Fibroblast of lung (primary cell): ENCODE measurements at places on chromosomes 16 and 17.
A peak's percentile ranks its signal among the peaks of the same experiment; 100 is the strongest.

DNA sequence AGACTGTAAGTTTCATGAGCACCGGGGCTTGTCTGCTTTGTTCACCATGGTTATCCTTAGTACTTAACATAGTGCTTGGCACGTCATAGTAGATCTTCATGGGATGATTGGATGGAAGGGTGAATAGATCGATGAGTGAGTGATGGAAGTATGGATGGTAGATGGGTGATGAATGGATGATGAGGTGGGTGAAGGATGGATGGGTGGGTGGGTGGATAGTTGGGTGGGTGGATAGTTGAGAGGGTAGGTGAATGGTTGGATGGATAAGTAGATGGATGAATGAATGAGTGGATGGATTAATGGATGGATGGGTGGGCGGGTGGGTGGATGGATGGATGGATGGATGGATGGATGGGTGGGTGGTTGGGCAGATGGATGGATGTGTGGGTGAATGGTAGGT is 133.2 kb upstream of the PLCG2 start:
- DNase-seq: no peak
- no peak overlapping the region for H3K27ac ChIP-seq
- no peak overlapping the region for H3K4me3 ChIP-seq

DNA sequence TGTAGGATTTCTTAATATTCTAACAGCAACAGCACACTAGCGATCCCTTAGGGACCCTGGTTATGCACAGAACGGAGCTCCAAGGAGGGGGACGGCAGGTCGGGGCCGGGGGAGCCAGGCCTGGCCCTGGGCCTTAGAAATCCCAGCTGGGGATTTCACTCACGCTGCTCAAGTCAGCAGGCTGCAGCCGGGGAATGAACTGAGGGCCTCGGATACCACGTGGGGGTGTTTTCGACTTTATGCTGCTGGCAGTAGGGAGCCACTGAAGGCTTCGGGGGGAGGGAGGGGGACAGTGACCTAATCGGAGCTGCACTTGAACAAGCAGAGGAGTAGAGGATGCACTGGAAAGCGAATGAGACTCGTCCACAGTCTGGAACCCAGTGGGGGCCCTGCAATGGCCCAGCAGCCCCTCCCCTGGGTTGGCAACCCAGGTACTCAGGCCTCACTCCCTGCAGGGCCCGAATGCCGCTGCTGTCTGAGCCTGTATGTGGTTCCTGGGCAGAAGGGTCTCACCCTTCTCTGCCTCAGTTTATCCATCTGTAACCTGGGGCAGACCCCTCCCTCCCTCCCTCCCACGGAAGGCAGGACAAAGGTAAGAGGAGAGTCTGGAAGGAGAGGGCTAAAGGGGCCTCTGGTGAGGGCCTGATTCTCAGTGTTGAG is 53.7 kb downstream of the RPH3AL start:
- H3K27ac ChIP-seq: no peak overlapping the region
- no peaks in the 10 kb centered on the region for H3K36me3 ChIP-seq
- H3K4me3 ChIP-seq: no peak overlapping the region
- no peaks in the 10 kb centered on the region for H3K4me1 ChIP-seq
- no peak for DNase-seq
- peaks cover 3% of the 10 kb centered on the region for H3K27me3 ChIP-seq

- no peaks in the 10 kb centered on the region for H3K27me3 ChIP-seq
- peak; percentile 52 for DNase-seq
- H3K27ac ChIP-seq: no peak overlapping the region
- no peak overlapping the region for H3K4me3 ChIP-seq
Measured at GRCh38 chr16:27792486-27793248, 242.7 kb downstream of the KATNIP start.

DNA sequence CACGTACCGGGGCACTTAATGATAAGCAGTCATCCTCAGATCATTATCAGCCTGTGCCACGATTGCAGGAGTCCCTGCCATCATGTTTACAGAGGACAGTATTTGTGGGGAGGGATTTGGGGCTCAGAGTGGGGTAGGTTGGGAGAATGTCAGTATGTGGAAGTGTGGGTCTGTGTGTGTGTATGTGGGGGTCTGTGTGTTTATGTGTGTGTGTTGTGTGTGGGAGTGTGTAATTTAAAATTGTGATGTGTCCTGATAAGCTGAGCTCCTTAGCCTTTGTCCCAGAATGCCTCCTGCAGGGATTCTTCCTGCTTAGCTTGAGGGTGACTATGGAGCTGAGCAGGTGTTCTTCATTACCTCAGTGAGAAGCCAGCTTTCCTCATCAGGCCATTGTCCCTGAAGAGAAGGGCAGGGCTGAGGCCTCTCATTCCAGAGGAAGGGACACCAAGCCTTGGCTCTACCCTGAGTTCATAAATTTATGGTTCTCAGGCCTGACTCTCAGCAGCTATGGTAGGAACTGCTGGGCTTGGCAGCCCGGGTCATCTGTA is 13.5 kb upstream of the EFCAB13 start:
- no peak overlapping the region for H3K27ac ChIP-seq
- H3K4me3 ChIP-seq: no peak overlapping the region
- no peak for DNase-seq
- H3K36me3 ChIP-seq: no peaks in the 10 kb centered on the region
- no peaks in the 10 kb centered on the region for H3K27me3 ChIP-seq

DNA sequence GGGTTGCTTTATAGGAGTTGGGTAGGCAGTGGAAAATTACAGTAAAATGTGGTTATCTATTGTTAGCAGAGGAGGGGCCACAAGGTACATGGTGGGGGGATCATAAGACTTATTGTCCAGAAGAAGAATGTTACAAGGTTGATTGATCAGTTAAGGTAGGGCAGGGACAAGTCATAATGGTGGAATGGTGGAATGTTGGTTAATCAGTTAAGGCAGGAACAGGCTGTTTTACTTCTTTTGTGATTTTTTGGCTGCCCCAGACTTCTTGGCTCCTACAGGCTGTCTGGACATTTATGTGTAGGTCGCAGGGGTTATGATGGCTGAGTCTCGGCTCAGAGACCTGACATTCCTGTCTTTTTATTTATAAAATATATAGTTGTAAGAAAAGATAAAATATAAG is 2277.1 kb downstream of the TP53TG3F start:
- DNase-seq: no peak
- H3K36me3 ChIP-seq: no peaks in the 10 kb centered on the region
- H3K4me3 ChIP-seq: no peak overlapping the region
- no peaks in the 10 kb centered on the region for H3K4me1 ChIP-seq
- no peaks in the 10 kb centered on the region for H3K27me3 ChIP-seq
- no peak overlapping the region for H3K27ac ChIP-seq

DNA sequence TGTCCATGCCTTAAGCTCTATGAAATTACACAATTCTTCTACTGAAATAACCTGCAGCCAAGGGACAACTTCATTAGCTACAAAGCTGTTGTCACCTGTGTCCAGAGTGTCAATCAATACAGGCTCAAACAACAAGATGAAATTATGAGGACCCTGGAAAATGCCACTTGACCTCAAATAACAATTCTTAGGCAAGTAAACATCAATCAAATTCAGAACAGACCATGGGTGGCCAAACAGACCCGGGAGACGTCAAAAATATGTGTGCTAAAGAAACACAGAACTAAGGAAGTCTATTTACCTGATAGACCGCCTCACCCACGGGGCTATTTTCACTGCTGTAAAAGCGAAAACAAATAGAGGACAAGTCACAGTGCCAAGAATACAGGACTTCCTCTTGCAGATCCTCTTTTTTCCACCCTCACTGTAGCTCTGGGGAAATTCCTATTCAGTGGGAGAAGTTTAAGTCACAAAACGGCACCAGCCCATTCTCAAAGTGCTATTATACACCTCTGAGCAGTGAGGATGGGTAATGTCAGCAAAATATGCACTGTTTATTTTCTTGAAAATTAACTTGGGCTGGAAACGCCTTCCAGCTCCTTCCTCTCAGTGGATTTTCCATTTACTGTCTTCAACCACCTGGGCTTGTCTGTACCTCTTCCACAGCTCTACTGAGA is 2.7 kb downstream of the LITAF start:
- peaks cover 9% of the 10 kb centered on the region for H3K4me1 ChIP-seq
- no peak overlapping the region for H3K27ac ChIP-seq
- DNase-seq: no peak
- peaks cover 2% of the 10 kb centered on the region for H3K36me3 ChIP-seq
- peaks cover 2% of the 10 kb centered on the region for H3K27me3 ChIP-seq

GRCh38 chr16:70157105-70157476 is 16.5 kb upstream of the CLEC18C start:
- no peaks in the 10 kb centered on the region for H3K27me3 ChIP-seq
- peaks cover 3% of the 10 kb centered on the region for H3K4me1 ChIP-seq
- DNase-seq: no peak
- no peak overlapping the region for H3K4me3 ChIP-seq
- peaks cover 19% of the 10 kb centered on the region for H3K36me3 ChIP-seq
- no peak overlapping the region for H3K27ac ChIP-seq

DNA sequence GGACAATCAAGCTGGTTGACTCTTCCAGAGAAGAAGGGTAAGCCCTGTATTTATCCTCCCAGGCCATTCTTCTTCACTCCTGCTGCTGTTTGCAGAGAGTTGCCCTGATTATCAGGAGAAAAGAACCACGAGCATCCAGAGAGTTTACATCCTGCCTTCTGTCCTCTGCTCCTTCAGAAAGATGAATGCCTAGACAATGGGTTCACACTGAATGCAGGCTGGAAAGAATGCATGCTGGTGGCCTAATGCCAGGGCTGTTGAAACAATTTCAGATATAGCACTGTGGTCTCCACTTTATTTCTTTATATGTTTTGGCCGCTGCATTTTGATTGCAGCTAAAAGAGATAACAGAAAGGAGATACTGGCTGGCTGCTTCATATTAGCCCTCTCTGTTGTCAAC is 21.2 kb upstream of the HAS3 start:
- DNase-seq: no peak
- H3K27me3 ChIP-seq: no peaks in the 10 kb centered on the region
- no peak overlapping the region for H3K4me3 ChIP-seq
- no peak overlapping the region for H3K27ac ChIP-seq
- no peaks in the 10 kb centered on the region for H3K36me3 ChIP-seq

- no peak for DNase-seq
- no peaks in the 10 kb centered on the region for H3K27me3 ChIP-seq
- peaks cover 6% of the 10 kb centered on the region for H3K4me1 ChIP-seq
Measured at GRCh38 chr17:13353590-13353989, 248.1 kb downstream of the HS3ST3A1 start.

GRCh38 chr16:54063279-54063773 is 223.3 kb downstream of the IRX3 start:
- no peaks in the 10 kb centered on the region for H3K4me1 ChIP-seq
- no peaks in the 10 kb centered on the region for H3K36me3 ChIP-seq
- H3K4me3 ChIP-seq: no peak overlapping the region

GRCh38 chr16:20074099-20074991 is 655 bp upstream of the GPR139 start:
- no peaks in the 10 kb centered on the region for H3K4me1 ChIP-seq
- H3K27ac ChIP-seq: no peak overlapping the region
- no peak overlapping the region for H3K4me3 ChIP-seq
- H3K27me3 ChIP-seq: no peaks in the 10 kb centered on the region
- H3K36me3 ChIP-seq: no peaks in the 10 kb centered on the region

DNA sequence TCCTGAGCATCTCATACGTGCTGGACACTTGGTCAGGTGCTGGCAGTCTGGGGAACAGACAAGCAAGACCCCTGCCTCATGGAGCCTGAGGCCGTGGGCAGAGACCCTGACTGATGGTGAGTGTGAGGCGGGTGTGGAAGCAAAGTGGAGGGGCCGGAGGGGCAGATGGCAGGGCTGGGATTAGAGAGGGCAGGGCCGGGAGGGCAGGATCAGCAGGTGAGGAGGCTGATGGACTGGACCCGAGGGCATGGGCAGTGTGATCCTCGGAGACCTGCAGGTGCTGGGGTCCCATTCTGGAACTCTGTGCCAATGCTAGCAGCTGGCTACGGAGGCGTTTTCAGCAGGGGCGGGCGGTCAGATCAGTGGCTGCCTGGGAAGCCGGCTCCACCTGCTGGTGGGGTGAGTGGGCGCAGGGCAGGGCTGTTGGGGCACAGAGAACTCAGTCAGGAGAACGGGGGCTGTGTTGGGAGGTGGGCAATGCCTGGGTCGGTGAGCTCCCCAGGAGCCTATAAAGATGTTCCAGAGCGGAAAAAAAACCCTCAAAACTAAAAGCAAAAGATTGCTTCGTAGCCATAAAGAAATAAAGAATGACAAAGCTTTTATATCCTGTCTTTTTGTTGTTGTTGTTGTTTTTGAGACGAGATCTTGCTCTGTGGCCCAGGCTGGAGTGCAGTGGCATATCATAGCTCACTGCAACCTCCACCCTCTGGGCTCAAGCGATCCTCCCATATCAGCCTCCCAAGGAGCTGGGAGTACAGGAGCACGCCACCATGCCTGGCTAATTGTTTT is 8.9 kb upstream of the C16orf74 start:
- no peak overlapping the region for H3K27ac ChIP-seq
- H3K36me3 ChIP-seq: no peaks in the 10 kb centered on the region
- H3K27me3 ChIP-seq: no peaks in the 10 kb centered on the region
- DNase-seq: no peak
- no peak overlapping the region for H3K4me3 ChIP-seq

- H3K36me3 ChIP-seq: no peaks in the 10 kb centered on the region
- H3K4me1 ChIP-seq: no peaks in the 10 kb centered on the region
- no peak overlapping the region for H3K27ac ChIP-seq
- H3K4me3 ChIP-seq: no peak overlapping the region
- no peak for DNase-seq
Measured at GRCh38 chr16:13351601-13352217, 450.3 kb downstream of the SHISA9 start.

DNA sequence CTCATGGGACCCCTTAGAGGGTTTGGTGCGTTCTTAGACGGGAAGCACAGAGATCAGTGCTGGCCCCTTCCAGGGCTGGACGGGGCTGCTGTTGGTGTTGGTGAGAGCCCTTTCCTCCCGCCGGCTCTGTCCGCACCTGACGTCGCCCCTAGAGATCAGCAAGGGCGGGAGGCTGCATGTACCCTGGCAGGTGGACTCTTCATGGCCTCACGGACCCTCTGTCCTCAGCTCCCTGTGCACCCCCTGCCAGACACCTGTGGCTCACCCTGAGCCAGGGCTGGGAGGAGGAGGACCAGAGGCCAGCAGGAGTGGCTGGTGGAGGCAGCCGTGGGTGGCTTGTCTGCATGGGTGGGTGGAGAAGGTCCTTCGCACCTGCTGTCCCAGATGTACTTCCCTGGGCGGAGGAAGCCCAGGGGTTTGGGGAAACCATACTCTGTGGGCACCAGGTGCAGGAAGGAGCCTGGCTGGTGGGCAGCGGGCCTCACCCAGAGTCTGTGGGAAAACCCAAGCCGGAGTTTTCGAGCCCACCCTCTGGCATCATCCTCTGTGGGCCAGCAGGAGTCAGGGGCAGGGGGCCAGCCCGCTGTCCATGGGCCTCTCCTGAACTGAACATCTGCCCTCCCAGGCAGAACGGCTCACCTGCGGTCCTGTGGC is 348.6 kb downstream of the SEC14L1 start:
- peaks cover 2% of the 10 kb centered on the region for H3K4me1 ChIP-seq
- DNase-seq: no peak

GRCh38 chr17:9228408-9229159 is 207.3 kb downstream of the NTN1 start:
- H3K4me3 ChIP-seq: no peak overlapping the region
- no peaks in the 10 kb centered on the region for H3K36me3 ChIP-seq
- peak; percentile 98 for DNase-seq
- H3K27ac ChIP-seq: peak overlapping the region; percentile 34
